Aorta (tissue), 5 donors: ENCODE measurements at places on chromosomes 7 and 10. TPM values are rescaled to one million over a fixed set of nuclear protein-coding genes. Genes with fewer than 3 reads are reported as not detected.

- no peaks in the 10 kb centered on the region for H3K27me3 ChIP-seq
- DNase-seq, result no peak
- H3K27ac ChIP-seq, result no peak overlapping the region
Measured at GRCh38 chr7:5467645-5468044, 44.0 kb upstream of the TNRC18 start.

DNA sequence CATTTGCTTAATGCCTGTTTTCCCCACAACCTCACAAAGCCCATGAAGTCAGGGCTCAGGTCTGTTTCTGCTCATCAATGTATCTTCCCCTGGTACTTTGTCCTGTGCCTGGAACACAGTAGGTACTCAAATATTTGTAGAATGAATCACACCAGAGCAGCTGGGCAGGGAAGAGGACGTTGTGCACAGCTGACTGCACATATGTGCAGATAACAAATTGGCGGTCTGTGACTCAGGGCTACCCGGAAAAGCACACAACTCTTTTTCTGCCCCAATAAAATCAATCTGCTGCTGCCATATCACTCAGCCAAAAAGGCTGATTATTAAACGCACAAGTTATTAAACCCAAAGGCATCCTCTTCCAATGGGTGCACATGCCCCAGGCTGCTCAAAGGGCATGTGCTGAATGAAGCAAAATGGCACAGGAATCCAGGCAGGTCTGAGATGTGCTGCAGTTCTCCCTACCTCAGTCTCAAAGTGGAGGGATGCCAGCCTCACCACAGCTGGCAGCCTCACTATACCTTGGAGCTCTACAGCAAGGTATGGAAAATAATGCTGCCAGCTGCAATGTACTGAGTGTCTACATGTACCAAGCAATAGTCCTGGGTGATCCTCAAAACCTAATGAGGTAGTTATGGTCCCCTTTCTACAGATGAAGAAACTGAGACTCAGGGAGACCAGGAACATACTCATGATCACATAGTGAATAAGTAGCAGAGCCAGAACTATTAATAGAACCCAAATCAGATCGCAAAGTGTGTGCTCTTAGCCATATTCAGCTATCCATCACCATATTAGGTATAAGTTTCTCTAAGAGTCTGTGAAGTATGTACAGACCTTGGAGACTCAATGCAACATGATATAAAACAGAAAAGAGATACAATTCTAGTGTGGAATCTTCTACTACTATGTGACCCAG lies 43.4 kb downstream of the SORBS1 start:
- no peaks in the 10 kb centered on the region for H3K36me3 ChIP-seq
- no peaks in the 10 kb centered on the region for H3K27me3 ChIP-seq
- no peak overlapping the region for H3K4me3 ChIP-seq
- peaks cover 12% of the 10 kb centered on the region for H3K4me1 ChIP-seq

The SYT15 gene
- total RNA-seq, result 8.8 TPM

DNA sequence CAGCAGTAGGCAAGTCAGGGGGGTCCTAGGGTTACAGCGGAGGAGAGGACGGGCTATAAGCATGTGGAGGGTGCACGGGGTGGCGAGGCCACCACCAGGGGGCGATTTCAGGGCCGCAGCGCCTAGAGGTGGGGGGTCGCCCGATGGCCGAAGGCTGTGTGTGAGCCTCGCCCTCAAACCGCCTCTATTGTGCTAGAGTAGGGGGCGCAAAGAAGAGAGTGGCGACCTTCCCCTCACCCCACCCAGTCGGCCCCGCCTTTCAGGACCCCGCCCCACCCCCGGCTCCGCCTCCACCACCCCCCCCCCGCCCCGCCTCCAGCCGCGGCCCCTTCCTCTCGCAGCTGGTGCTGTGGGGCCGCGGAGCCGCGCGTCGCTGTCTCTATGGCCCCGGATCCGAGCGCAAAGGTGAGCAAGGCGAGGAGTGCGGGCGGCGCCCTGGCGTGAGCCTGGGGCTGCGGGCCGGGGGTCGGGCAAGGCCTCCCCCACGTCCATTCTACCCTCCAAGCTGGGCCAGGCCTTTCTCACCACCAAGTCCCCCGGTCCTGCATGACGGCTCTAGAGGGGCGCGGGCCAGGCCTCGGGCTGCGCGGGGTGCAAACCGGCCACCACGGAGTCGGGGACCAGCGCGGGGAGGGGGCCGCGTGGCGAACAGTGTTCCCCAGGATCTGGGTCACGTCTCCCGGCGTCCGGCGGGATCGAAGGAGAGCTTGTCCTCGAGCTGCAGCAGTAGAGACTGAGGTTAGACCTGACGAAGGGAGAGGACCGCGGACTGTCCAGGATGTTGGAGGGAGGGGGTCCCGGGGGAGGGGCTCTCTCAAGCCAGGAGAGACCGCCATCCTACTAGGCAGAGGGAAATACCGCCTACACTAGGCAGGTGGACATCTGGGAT lies at the start of gene SEMA4G:
Gene SEMA4G (plus strand): TSS at position 318 of the 889 bp plus-strand sequence. CDS start 3,409 bp downstream, outside the sequence.
- DNase-seq, result no peak
- H3K27ac ChIP-seq, result no peak within 1 kb of the TSS
- H3K4me3 ChIP-seq, result peak within 1 kb of the TSS; percentile 35
- no peaks in the 10 kb centered on the region for H3K36me3 ChIP-seq
- no peaks in the 10 kb centered on the region for H3K27me3 ChIP-seq
- H3K4me1 ChIP-seq, result no peaks in the 10 kb centered on the region

- H3K4me1 ChIP-seq, result peaks cover 8% of the 10 kb centered on the region
- no peak overlapping the region for H3K27ac ChIP-seq
Measured at GRCh38 chr10:63591600-63592379, 70.6 kb downstream of the REEP3 start.

The CACNB2 gene
- 14.6 TPM for total RNA-seq

The BEND7 gene
- total RNA-seq, result 24.0 TPM

The KLF14 gene
- 0.12 TPM for total RNA-seq

- no peaks in the 10 kb centered on the region for H3K4me1 ChIP-seq
- no peaks in the 10 kb centered on the region for H3K27me3 ChIP-seq
- no peaks in the 10 kb centered on the region for H3K36me3 ChIP-seq
- no peak overlapping the region for H3K27ac ChIP-seq
- no peak overlapping the region for H3K4me3 ChIP-seq
Measured at GRCh38 chr10:130493446-130494145, 357.4 kb downstream of the GLRX3 start.

GRCh38 chr7:25579778-25580075 lies 351.4 kb upstream of the NPVF start:
- H3K36me3 ChIP-seq, result no peaks in the 10 kb centered on the region
- no peak for DNase-seq
- H3K4me1 ChIP-seq, result no peaks in the 10 kb centered on the region
- no peaks in the 10 kb centered on the region for H3K27me3 ChIP-seq
- H3K4me3 ChIP-seq, result no peak overlapping the region

- no peaks in the 10 kb centered on the region for H3K36me3 ChIP-seq
- peak overlapping the region; percentile 15 for H3K27ac ChIP-seq
- DNase-seq, result no peak
- H3K27me3 ChIP-seq, result peaks cover 2% of the 10 kb centered on the region
Measured at GRCh38 chr10:110496553-110497437, 912 bp upstream of the DUSP5 start.

The VWA2 gene
- 0.45 TPM for total RNA-seq

The PHKG1 gene
- total RNA-seq, result 9.3 TPM

- H3K4me1 ChIP-seq, result no peaks in the 10 kb centered on the region
- H3K36me3 ChIP-seq, result no peaks in the 10 kb centered on the region
- no peaks in the 10 kb centered on the region for H3K27me3 ChIP-seq
- H3K27ac ChIP-seq, result no peak overlapping the region
Measured at GRCh38 chr7:55303220-55303619, 61.9 kb upstream of the LANCL2 start.

The KIF20B gene
- 5.2 TPM for total RNA-seq

- no peaks in the 10 kb centered on the region for H3K36me3 ChIP-seq
- H3K27me3 ChIP-seq, result no peaks in the 10 kb centered on the region
- H3K4me1 ChIP-seq, result no peaks in the 10 kb centered on the region
Measured at GRCh38 chr7:23490357-23491135, 20.3 kb upstream of the IGF2BP3 start.

DNA sequence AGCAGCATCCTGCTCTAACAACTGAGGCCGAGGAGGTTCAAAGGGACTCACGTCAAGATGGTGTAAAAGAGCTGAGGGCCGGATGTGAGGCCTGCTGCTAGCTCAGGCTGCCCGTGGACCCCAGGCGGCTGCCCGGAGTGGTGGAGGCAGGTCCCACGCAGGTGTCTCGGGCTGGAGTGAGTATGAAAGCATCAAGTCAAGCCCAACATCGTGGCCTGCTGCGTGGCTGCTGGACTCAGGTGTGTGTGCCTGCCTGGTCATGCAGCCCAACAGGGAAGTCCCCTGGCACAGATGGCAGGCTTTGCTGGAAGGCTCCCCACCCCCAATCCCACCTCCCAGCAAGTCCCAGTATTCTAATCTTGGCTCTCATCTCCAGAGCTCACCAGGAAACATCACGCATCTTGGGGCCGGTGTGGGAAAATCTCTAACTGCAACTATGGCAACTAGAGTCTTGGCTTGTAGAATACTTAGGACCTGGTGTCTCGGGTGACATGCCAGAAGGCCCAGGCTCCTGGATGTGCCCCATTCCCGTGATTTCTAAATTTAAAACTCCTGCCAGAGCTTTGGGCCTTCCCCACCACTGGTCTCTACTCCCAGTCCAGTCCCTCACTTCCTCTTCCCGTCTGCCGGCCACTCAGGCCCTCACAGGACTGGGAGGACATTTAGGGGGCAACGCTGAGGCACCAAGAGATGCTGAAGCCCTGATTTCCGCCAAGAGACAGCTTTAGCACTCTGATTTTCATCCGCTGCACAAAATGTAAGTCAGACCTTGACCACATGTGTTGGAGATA lies 85.9 kb downstream of the PRKAG2 start:
- H3K27me3 ChIP-seq, result no peaks in the 10 kb centered on the region
- H3K4me1 ChIP-seq, result no peaks in the 10 kb centered on the region
- H3K4me3 ChIP-seq, result no peak overlapping the region
- no peaks in the 10 kb centered on the region for H3K36me3 ChIP-seq
- peak; percentile 57 for DNase-seq

DNA sequence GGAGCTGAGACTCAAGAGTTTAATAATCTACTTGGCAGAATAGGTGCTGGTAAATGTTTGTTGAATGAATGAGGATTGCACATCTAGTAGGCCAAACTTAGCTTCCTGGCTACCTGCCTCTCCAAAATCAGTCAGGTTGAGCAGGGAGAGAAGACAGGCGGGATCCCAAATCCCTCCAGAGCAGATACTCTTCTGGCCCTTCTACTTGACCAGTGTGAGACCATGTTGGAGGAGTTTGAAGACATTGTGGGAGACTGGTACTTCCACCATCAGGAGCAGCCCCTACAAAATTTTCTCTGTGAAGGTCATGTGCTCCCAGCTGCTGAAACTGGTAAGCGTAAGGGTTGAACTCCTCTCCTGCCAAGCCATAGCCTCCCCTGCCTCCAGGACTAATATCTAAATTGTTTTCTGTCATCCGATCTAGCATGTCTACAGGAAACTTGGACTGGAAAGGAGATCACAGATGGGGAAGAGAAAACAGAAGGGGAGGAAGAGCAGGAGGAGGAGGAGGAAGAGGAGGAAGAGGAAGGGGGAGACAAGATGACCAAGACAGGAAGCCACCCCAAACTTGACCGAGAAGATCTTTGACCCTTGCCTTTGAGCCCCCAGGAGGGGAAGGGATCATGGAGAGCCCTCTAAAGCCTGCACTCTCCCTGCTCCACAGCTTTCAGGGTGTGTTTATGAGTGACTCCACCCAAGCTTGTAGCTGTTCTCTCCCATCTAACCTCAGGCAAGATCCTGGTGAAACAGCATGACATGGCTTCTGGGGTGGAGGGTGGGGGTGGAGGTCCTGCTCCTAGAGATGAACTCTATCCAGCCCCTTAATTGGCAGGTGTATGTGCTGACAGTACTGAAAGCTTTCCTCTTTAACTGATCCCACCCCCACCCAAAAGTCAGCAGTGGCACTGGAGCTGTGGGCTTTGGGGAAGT lies 2.2 kb upstream of the MBLAC1 start:
- DNase-seq, result no peak
- H3K4me3 ChIP-seq, result no peak overlapping the region
- no peaks in the 10 kb centered on the region for H3K36me3 ChIP-seq
- H3K27me3 ChIP-seq, result no peaks in the 10 kb centered on the region
- H3K27ac ChIP-seq, result no peak overlapping the region
- peaks cover 2% of the 10 kb centered on the region for H3K4me1 ChIP-seq

- H3K4me3 ChIP-seq, result peak within 1 kb of the TSS; percentile 60
- peak; percentile 78 for DNase-seq
- no peaks in the 10 kb centered on the region for H3K27me3 ChIP-seq
- no peaks in the 10 kb centered on the region for H3K36me3 ChIP-seq
- H3K27ac ChIP-seq, result no peak within 1 kb of the TSS
Measured at GRCh38 chr7:93890464-93891068, at the start of gene TFPI2. Gene TFPI2 (minus strand): TSS chr7:93890753. CDS start chr7:93890678, 75 bp downstream.

DNA sequence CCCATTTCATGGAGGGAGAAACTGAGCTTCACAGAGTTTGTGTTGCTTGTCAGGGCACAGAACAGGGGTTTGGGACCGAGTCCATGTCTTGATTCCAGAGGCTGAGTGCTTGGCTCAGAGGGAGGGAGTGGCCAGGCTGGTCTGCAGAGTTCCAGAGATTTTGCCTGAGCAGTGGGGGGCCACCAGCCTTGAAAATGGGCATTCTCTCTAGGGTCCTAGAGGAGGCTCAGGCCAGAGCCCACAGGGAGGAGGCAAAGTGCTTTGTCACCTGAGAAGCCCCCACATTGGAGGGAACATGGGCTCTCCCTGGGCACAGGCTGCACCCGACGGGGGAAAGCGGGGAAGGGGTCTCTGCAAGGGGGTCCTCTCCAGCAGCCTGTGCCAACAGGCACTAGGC lies 51.5 kb downstream of the DOCK1 start:
- no peak overlapping the region for H3K27ac ChIP-seq
- H3K4me1 ChIP-seq, result no peaks in the 10 kb centered on the region
- no peaks in the 10 kb centered on the region for H3K36me3 ChIP-seq
- no peaks in the 10 kb centered on the region for H3K27me3 ChIP-seq
- DNase-seq, result no peak
- no peak overlapping the region for H3K4me3 ChIP-seq

DNA sequence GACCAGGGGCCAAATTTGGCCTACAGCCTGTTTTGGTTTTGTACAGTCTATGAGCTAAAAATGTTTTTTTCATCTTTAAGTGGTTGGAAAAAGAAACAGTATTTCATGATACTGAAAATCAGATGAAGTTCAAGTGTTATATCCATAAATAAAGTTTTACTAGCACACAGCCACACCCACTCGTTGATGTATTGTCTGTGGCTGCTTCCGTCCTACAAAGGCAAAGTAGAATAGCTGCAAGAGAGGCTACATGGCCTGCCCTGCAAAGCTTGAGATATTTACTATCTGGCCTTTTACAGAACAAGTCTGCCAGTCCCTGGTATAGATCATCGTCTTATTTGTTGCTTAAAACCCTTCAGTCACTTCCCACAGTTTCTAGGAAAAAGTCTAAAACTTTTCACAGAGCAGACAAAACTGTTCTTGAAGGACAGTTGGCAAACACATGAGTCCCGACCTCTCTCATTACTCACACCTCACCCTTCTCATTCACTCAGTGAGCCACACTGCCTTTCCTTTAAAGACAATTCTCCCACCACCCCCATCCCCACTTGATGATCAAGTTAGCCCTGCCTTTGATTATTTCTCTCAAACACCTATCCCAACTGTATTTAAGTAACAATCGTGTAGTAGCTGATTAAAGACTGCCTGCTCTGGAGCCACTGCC lies 9.9 kb downstream of the RHEB start:
- H3K27me3 ChIP-seq, result no peaks in the 10 kb centered on the region
- H3K4me3 ChIP-seq, result no peak overlapping the region
- H3K27ac ChIP-seq, result no peak overlapping the region
- no peak for DNase-seq
